ENCODE measurements at places on chromosomes 1 and 21.

DNA sequence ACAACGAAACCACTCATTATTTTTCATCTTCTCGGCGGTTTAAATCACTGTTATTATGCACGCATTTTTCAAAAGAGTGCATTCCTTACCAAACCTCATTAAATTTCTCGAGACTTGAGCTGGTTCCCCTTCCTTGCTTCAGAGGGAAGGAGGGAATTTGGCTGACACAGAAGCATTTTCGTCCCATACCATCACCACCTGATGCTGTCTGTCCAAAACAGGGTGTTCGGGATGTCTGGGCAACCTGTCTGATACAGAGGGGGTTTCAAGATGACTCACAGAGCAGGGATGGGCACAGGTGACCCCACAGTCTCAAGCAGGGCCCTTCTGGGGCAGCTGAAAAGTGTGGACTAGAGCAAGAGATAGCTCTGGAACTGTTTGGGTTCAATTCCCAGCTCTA lies 12.3 kb upstream of the RCC2 start:
- DNase-seq, result no peak

DNA sequence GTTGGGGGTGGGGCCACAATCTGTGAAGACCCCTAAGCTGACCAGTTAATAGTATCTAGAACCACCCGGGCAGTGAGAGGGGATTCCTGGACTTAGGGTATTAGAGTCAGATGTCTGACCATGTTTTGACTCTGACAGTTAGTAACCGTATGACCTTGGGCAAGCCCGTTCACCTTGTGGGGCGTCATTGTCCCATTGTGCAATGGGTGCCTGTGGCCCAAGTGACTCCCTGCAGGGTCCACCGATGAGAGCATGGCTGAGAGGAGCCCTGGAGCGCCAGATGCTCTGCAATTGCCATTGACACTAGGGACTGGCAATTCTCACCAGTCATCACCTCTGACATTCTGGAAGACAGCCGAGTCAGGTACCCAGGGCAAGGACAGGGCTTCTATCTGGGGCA lies 225.9 kb upstream of the CSF3R start:
- no peak for DNase-seq

- no peak for DNase-seq
Observed at GRCh38 chr1:234780531-234781162, 170.7 kb upstream of the IRF2BP2 start.

DNA sequence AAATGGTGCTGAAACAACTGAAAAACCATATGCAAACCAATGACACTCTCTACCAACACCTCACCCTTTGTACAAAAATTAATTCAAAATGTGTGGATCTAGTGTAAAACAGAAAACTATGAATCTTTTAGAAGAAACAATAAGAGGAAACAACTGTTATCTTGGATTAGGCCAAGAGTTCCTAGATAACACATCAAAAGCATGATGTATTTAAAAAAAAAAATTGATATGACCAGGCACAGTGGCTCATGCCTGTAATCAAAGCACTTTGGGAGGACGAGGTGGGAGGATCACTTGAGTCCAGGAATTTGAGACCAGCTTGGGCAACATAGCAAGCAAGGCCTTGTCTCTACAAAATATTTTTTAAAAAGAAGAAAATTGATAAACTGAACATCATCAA lies 79.0 kb downstream of the EIF4G3 start:
- no peak for DNase-seq

DNA sequence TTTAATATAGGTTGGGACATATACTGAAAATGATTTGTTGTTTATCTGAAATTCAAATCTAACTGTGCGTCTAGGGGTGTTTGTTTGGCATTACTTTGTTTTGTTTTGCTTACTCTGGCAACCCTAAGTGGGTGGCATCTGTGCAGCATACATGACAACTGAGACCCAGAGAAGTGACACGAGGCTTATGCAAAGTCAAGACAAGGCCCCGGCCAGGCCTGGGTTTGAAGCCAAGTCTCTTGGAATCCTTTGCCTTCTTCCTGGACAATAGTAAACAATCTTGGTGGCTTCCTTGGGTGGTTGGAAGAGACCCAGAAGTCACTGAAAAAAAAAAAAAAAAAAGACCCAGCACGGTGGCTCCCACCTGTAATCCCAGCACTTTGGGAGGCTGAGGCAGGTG lies 197.6 kb upstream of the TMEM51 start:
- DNase-seq, result no peak

DNA sequence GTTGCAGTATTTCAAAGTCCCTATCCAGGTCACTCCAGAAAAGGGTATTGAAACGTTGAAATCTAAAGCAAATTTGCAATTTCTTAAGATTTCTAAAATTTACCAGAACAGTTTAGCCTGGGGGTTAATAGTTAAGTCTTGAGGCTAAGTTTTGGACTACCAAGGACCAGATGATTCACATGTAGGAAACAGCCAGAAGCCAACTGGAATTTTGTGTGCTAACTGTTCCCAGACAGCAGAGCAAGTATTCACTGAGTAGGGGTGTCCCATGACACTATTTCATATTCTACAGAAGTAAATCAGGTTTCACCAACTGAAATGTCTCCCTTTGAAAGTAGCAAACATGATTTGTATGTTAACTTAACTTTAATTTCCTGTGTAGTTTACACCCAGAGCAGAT lies 11.5 kb upstream of the C1orf105 start:
- no peak for DNase-seq

DNA sequence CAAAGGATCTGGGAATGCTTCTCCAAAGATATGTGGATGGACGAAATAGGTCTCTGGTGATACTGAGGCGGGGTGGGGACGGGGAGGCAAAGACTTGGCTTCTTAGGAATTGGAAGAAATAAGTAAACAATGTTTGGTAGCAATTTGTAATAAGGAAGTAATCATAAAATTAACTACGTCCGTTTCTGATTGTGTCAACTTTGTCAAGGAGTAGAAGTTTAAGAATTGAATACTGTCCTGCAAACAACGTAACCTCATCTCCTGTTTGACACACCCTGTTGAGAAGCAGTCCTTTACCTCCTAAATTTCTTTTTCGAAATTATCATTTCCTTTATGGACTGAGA lies 471 bp downstream of the POLR3C start:
- DNase-seq, result no peak

DNA sequence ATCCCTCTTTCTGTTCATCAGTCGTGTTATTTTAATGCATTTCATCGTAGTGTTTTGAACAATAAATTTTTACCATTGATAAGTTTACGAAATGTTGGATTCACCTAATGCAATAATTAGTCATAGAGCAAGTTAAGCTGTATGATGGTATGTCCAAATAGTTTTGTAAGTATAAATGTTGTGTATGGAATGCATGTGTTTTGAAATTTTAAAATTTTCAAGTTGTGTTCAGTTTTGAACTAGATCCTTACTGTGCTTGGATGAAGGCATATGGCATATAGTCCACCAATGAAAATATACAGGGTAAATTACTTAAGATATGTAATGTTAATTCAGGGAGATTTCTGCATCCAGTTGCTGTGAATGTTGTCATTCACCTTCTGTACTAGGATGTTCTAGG lies 2.3 kb downstream of the ZMYM4 start:
- no peak for DNase-seq

DNA sequence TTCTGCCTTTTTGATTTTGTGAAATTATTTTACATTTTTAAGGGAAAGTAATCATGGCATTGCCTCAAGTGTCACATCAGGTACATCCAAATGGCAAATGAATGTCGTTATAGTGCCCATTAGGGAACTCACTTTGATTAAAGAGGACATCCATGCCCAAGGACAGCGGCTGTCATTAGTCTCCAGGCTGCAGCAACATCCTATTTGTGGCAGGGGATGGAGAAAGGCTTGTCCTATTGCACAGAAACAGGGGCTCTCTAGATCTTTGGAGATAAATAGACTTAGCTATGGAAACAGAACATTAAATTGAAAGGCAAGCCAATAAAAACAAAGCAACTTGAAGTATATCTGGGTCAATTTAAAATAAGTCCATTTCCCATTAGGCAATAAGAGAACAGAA lies 439.3 kb downstream of the NEGR1 start:
- DNase-seq, result no peak

GRCh38 chr1:12617901-12618660 lies at the start of gene DHRS3:
Gene DHRS3, minus strand, starts transcription at chr1:12618210. Its CDS starts 862 bp downstream, at chr1:12617348.
- peak; percentile 47 for DNase-seq

DNA sequence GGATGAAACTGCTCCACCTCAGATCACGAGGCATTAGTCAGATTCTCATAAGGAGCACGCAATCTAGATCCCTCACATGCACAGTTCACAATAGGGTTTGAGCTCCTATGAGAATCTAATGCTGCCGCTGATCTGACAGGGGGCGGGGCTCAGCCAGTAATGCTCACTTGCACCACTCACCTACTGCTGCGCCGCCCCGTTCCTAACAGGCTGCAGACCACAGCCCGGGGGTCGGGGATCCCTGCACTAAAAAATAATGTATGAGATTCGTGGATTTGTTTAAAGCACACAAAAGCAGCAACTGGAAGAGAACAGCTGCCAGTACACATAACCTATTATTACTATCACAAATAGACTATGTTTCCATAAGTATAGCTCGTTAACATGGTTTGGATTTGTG lies 72.9 kb downstream of the HLCS start:
- DNase-seq, result no peak

DNA sequence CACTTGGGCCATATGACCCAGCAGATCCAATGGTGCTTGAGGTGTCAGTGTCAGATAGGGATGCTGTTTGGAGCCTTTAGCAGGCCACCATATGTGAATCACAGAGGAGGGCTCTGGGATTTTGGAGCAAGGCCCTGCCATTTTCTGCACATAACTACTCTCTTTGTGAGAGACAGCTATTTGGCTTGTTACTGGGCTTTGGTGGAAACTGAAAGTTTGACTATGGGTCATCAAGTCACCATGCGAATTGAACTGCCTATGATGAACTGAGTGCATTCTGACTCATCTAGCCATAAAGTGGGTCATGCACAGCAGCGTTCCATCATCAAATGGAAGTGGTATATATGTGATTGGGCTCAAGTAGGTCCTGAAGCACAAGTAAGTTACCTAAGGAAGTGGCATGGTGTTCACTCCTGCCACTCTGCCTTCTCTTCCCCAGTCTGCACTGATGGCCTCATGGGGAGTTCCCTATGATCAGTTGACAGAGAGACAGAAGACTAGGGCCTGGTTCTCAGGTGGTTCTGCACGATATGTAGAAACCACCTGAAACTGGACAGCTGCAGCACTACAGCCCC lies 447.3 kb downstream of the AGBL4 start:
- DNase-seq, result no peak

DNA sequence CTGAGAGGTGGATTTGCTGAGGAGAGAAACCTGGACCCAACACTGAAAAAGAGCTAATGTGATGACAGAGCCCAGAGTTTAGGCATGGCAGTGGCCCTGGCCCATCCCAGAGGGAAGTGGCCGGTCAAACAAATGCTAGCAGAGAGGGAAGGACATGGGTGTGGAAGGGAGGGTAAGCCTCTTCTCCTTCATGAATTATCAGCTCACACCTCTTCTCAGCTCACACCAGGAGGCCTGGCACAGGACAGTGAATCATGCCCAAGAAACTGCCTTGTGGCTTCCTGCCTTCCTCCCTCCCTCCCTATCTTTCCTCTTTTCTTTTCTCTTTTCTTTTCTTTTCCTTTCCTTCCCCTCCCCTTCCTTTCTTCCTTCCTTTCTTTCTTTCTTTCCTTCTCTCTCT lies 1.3 kb upstream of the SPRR3 start:
- no peak for DNase-seq

DNA sequence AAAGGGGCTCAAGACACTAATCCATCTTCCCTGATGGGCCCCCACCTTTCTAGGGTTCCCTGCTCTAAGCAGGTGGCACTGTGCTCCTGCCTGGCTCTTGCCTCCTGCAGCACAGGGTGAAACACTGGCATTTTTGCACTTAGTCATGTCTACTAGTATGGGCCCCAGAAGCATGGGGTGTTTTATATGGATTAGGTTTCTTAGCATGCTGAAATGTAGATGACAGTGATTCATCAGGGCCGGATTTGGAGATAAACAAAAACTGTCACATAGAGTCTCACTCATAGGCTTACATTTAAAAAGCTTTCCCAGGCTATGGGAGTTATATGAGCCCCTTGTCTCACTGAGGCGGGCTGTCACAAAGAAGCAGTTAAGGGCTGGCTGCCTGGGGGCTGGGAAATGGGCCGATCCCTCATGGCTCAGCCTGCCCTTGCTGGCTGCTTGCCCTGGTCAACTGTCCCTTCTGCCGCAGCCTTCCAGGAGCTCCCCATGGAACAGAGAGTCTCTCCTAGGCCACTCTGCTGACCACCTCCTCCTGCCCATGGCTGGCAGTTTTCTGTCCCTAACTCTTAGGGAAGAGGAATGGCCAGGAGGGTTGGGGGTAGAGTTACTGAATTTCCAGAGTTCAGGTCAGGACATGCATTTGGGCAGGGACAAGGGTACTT lies 6.5 kb downstream of the GALNT2 start:
- DNase-seq, result no peak

DNA sequence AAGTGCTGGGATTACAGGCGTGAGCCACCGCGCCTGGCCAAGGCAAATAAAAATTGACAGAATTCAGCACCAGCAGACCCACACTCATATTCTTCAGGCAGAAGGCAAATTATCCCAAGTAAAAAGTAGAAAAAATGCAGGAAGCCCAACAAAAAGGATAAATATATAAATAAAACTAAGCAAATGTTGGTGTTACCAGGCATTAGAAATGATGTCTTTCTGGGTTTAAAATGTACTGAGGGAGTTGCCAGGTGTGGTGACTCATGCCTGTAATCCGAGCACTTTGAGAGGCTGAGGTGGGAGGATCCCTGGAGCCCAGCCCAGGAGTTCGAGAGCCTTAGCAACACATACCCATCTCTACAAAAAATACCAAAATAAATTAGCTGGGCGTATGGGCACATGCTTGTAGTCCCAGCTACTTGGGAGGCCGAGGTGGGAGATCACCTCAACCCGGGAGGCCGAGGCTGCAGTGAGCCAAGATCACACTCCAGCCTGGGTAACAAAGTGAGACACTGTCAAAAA lies 6.3 kb downstream of the INTS11 start:
- no peak for DNase-seq

- no peak for DNase-seq
Observed at GRCh38 chr1:10033359-10033845, 644 bp downstream of the UBE4B start.

DNA sequence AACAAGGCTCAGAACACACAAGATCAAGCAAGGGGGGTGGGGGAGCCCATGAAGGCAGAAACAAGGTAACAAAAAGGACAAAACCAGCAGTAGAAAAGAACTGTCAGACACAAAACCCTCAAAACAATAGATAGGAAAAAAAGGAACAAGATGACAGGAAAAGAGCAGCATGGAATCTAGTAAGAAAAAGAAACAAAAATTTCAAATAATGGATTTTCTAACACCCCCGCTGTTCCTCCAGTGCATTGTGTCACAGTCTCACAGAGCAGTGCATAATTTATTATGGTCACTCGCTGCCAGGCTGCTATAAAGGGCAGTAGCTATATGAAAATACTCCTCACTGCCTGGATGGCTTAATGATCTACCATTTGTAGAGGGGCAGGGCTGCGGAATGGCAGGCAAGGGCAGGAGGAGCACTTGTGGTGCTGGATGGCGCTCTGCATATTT lies 567.9 kb downstream of the DPYD start:
- no peak for DNase-seq
